ENCODE measurements at places on chromosomes 1 and 21.
A peak's percentile ranks its signal among the peaks of the same experiment; 100 is the strongest.

DNA sequence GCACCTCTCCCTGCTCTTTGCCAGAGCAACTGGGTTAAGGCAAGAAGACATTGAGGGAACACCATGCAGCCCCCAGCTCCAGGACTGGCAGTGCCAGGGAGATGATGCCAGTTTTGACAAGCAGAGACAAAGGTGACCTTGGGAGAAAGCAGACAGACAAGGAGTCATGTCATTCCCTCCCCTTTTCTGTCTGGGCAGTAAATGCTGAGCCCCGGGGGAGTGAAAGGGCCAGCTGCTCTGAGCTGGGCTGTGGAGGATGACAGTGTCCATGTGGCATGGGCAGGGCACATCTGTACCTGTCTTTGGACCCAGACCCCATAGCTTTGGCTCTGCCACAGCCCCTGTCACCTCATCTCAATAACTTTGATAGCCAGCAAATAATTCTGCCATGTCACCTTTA, 24.2 kb downstream of the PLEKHA6 start:
- no peak for DNase-seq

DNA sequence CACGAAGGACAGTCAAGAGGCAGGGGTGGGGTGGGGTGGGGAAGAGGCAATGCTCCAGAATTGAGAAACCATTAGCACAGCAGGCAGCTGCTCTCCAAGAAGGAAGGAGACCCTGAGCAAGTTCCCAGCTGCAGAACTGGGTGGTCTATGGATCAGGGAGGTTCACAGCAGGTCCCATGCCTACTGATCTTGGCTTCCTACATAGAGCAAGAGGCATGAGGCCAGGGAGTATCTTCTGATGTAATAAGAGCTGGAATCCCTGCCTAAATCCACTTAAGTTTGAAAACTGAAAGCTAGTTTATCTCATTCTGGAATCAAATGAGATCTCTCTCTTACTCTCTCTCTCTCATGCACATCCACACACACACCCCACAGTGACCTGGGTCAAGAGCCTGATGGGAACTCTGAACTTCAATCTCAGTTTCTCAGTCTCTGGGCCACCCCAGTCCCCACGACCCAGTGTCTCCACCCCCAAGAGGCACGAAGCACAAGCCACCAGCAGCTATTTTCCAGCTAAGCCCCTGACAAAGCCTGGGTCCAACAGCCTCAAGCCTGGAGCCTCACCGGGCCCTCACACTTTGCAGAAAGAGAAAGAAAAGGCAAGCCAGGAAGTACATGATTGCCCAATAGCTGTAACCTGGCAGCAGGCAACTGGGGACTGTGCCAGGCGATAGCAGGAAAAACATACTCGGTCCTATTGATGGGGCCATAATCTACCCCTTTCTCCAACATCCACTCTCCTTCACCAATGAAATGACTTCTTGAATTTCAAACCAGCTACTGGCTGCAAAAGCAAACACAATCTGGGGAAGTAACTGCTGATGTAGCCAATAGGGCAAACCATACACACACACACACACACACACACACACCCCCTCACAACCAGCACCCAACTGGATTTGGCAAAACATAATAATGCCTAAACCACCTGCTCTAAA, 2.2 kb downstream of the NUAK2 start:
- DNase-seq, result no peak

GRCh38 chr1:7474786-7475502, 296.2 kb upstream of the VAMP3 start:
- DNase-seq, result no peak

DNA sequence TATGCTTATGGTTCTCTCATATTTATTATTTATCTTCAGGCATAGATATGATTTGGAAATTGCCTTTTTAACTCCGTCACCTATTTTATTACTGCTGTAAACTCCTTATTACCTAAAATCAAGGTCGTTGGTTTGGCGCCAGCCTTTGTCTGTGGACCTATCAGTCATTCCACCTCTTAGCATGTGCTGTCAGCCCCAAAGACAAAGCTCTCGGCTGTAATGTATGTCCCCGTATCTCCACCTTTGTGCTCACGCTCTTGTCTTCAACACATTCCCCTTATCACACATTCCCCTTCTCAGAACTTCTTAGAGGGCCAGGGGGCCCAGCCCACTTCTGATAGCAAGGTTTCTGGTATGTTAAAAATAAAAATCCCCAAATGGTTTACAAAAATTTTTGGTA, 342.2 kb downstream of the RYR2 start:
- no peak for DNase-seq

GRCh38 chr1:97610748-97611147, 310.1 kb downstream of the DPYD start:
- no peak for DNase-seq

DNA sequence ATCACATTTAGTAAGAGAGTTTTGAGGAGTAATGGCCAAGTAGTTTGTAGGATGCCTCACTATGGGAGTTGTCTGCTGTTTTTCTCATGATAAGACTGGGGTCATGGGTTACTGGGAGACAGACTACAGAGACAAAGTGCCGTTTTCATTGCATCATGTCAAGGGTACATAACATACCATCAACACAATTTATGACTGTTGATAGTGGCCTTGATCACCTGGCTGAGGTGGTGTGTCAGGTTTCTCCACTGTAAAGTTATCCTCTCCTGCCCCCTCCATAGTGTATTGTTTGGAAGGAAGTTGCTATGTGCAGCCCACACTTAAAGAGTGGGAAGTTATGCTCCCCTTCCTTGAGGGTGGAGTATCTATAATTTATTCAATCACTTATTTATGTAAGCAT, 263.5 kb upstream of the POU3F1 start:
- DNase-seq, result no peak

- no peak for DNase-seq
Observed at GRCh38 chr1:118147522-118147921, 37.5 kb downstream of the SPAG17 start.

GRCh38 chr1:7407980-7408770, 362.9 kb upstream of the VAMP3 start:
- peak; percentile 6 for DNase-seq

All from memory B cell (primary cell).